Central memory CD4-positive, alpha-beta T cell (primary cell): ENCODE measurements at places on chromosomes 1 and 21.

GRCh38 chr1:215710036-215710898 lies 143.2 kb downstream of the KCTD3 start:
- no peak for DNase-seq

DNA sequence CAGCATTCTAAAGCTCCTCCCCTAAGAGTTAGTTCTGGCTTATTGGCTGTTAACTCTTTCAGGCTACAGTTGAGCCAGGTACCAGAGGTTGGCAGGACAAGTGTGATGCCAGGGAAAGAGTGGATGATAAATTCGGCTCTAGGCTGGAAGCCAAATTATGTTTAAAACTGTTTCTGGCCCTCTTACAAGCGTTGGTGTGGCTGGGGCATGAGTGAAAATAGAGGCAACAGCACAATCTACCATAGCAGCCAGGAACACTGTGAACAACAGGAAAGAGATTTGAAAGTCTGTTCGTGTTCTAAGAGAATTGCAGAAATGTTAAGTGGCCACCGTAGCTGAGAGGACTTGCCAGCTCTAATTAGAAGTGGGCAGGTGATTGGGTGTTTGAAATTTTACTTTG lies 84.2 kb downstream of the CDC7 start:
- DNase-seq, result no peak

GRCh38 chr1:116988908-116989307 lies 12.7 kb upstream of the CD101 start:
- no peak for DNase-seq

- no peak for DNase-seq
These were observed 16.4 kb downstream of the RPE65 start for GRCh38 chr1:68433395-68433794.

DNA sequence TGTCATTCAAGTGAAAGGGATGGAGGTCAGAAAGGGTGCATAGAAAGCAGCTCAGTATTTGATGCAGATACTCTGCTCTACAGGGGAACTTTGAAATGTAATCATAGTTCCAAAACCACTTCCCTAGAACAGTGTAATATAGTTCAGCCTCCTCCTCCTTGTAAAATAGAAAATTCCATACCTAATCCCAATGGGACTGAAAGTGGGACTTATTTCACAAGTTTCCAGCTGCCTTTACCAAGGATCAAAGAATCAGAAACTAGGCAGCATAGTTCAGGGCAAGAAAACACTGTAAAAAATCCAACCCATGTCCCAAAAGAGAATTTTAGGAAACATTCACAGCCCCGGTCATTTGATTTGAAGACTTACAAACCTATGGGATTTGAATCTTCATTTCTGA lies 8.1 kb upstream of the TMCO2 start:
- no peak for DNase-seq

- DNase-seq, result peak; percentile 64
These were observed 5.5 kb downstream of the SMPDL3B start for GRCh38 chr1:27940297-27940696.

DNA sequence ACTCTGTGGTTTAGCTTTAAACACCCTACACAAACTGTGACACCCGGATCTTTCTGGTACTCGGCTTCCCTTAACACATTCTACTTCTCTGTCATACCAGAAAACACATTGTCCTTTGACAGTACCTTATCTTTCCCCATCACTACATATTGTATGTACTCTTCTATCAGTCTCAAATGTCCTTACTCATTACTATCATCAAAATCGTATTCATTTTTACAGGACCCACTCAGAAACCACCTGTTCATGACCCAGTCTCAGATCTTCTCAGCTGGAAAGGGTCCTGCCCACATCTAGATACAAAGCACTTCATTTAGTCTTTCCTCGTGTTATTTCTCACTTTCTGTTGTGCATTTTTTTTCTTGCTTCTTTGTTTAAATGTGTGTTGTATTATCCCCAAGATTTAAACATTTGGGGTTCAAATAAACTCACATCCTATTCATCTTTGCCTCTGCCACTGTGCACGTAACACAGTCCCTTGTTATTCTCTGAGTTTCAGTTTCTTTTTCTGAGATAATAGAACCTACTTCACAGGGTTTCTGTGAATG lies 27.7 kb downstream of the CD34 start:
- DNase-seq, result peak; percentile 30

DNA sequence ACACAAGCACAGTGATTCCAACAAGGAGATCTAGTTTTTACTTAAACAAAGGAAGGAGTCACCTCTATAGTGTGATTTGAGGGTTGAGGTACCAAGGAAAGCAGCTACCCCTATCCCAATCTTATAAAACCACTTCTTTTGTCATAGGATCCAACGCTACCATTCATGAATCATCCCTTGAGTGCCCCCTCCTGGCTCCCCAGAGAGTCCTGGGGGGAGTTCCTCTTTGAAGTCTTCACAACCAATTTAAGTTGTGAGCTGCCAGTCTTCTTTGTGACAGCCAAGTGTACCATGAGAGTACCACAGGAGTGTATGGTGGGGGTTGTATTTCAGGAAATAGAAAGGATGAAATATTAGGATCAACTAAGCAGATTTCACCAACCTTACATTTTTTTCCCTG lies 39.1 kb upstream of the NHLH2 start:
- no peak for DNase-seq

DNA sequence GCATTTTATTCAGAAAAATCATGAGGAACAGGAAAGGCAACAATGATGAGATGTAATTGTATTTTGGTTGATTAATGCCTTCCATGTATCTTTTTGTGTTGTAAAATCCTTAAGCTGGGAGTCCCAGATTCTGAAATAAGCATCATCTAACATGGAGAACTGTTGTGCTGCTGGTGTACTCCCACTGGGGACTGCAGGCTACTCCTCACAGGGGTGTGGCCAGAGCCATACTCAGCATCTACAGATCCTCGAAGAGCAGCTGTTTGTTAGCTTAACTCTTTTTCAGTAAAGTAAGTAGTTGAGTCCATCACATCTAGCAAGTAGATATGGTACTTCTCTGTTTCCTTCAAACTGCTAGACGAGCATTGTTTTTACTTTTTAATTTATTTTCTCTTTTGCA lies 358.0 kb downstream of the BRINP3 start:
- DNase-seq, result no peak

GRCh38 chr21:41813226-41813625 lies 46.4 kb upstream of the RIPK4 start:
- DNase-seq, result no peak

- DNase-seq, result no peak
These were observed 96.0 kb upstream of the ERRFI1 start for GRCh38 chr1:8122160-8122476.

DNA sequence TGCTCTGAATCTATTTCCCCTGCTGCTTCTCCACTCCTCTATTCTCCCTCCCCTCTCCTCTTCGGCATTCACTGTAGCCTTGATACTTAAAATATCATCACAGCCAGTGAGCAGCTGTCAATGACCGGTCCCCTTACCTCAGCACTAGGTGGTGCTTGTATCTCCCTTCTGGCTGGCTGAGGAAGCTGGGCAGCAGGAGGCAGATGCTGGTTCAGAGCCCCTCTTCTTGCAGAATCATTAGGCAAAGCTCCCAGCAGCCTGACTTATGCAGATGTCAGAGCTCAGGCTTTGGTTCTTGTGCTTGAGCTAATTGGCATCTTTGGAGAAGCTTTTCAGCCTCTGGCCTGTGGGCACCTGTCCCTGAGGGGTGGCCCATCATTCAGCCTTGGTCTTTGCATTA lies 31.9 kb upstream of the KCNA2 start:
- no peak for DNase-seq

- DNase-seq, result no peak
These were observed 29.0 kb upstream of the LMO4 start for GRCh38 chr1:87299661-87300060.
